Liver (tissue), 10 donors: ENCODE measurements at places on chromosomes 5 and 9. TPM values are rescaled to one million over a fixed set of nuclear protein-coding genes. Genes with fewer than 3 reads are reported as not detected.

DNA sequence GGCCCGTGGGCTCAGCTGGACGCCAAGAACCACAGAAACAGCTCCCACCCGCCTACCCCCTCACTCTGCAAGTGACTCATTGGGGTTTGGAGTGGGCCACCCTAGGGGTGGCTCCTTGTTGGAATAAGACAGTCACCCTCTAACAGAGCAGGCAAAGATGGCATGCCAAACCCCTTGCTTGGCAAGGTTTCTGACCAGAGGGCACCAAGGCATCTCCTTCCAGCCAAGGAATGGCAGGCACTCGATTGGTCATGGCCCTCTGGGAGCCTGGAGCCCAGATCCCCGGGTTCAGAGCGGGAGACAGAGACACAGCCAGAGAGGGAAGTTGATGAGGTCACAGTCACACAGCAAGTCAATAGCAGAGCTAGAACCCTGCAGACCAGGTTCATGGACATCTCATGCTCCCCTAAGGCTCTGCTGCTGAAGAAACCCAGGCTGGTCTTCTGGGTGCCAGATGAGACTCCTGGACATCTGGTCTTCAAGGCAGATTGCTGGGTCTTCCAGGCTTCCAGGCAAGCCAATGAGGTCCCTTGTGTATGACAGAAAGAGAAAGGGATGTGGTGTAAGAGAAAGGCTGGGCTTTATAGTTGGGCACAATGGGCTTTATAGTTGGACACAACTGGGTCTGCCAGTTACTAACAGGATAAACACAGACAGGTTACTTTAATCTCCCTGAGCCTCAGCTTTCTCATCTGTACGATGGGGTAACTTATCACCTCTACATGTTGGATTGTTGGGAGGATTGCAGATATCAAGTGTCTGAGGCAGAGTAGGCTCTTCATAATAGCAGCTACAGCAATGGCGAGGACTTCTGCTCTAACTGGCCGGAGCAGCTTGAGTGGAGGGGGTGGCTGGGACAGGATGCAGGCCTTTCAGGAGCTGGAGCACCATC, 23.3 kb upstream of the KIF12 start:
- H3K27ac ChIP-seq = no peak overlapping the region
- DNase-seq = no peak
- H3K36me3 ChIP-seq = no peaks in the 10 kb centered on the region
- no peaks in the 10 kb centered on the region for H3K27me3 ChIP-seq

Gene ALDOB
- 1,744 TPM for total RNA-seq

Gene TEX53
- total RNA-seq = not detected

GRCh38 chr5:147544556-147544955, 34.7 kb upstream of the DPYSL3 start:
- no peak overlapping the region for H3K27ac ChIP-seq
- no peak for DNase-seq
- no peak overlapping the region for H3K4me3 ChIP-seq
- H3K27me3 ChIP-seq = peaks cover 2% of the 10 kb centered on the region
- no peaks in the 10 kb centered on the region for H3K4me1 ChIP-seq

GRCh38 chr5:9094582-9094981, 451.3 kb downstream of the SEMA5A start:
- no peaks in the 10 kb centered on the region for H3K27me3 ChIP-seq
- H3K27ac ChIP-seq = no peak overlapping the region
- DNase-seq = no peak

Gene IL13
- total RNA-seq = not detected

Gene NEUROG1
- not detected for total RNA-seq

Gene SLC1A3
- 3.3 TPM for total RNA-seq

DNA sequence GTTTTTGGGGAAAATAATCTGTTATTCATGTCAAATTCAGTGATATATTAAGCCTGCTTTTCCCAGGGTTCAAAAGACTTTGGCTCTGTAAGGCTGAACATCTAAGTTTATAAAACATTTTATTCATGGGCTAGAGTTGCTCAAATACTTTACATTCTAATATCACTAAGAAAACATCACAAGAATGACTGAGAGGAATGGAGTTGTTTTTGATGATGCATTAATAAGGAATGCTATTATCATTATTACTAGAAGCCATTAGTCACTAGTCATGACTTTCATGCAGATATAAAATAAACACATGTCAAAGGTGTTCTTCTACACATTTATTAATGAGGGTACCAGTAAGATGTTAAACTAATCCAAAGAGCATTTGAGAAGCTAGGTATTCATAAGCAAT, 185.5 kb upstream of the KCNN2 start:
- H3K4me3 ChIP-seq = no peak overlapping the region
- no peak for DNase-seq
- no peaks in the 10 kb centered on the region for H3K27me3 ChIP-seq
- no peaks in the 10 kb centered on the region for H3K36me3 ChIP-seq

Gene IL3
- not detected for total RNA-seq

Gene SVEP1
- total RNA-seq = 2.2 TPM

Gene CCL19
- 0.33 TPM for total RNA-seq

- H3K4me1 ChIP-seq = no peaks in the 10 kb centered on the region
- H3K27me3 ChIP-seq = no peaks in the 10 kb centered on the region
- DNase-seq = no peak
- no peaks in the 10 kb centered on the region for H3K36me3 ChIP-seq
Observed at GRCh38 chr5:98541641-98542040, 231.8 kb upstream of the RGMB start.

DNA sequence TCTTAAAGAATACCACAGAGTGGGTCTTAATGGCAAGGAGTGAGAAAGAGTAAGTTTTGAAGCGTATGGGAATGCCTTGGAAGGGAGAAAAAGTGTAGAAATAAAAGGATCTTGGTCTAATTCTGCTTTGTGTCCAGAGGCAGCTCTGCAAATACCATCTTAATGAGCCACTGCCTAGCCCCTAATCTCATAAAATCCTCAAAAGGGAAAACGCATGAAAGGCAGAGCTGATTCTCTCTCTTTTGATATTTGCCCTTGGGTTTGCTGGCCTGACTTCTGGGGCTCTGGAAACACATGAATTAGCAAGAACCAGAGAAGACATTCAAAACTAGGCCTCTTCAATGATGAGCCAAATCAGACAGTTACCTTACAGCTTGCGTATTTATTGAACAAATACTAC, 28.1 kb downstream of the NREP start:
- no peaks in the 10 kb centered on the region for H3K27me3 ChIP-seq
- no peak overlapping the region for H3K4me3 ChIP-seq
- peaks cover 12% of the 10 kb centered on the region for H3K4me1 ChIP-seq

DNA sequence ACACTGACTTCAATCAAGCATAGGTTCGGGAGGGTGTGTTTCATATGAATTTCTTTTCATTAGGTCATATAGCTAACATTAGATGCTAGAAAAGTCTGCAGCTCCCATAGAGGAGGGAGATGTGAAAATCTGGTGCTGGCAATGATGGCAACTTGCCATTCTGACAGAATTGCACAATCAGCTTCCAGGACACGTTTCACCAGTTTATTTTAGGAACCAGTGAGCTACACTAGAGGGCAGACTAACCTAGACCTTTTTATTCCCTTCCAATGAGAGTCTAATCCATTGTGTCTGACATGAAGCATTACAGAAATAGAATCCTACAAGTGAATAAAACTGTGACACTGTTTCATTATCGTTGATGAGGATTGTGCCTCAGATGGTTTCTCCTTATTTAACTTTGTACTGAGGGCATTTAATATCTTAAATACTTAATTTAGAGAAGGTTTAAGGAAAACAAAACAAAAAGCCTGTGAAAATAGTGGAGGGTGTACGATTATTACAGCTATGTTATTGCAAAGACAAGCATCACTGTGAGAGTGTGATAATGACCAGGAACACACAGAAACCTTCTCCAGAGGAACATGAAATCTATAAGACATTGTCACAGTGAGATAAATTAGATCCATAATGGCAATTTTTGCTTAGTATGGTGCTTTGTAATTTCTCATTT, 363.3 kb upstream of the RPS23 start:
- peak; percentile 52 for DNase-seq
- no peak overlapping the region for H3K27ac ChIP-seq
- H3K4me3 ChIP-seq = no peak overlapping the region
- H3K36me3 ChIP-seq = no peaks in the 10 kb centered on the region
- H3K27me3 ChIP-seq = no peaks in the 10 kb centered on the region

GRCh38 chr5:14081791-14082190, 61.4 kb upstream of the TRIO start:
- H3K4me3 ChIP-seq = no peak overlapping the region
- no peaks in the 10 kb centered on the region for H3K4me1 ChIP-seq
- H3K27me3 ChIP-seq = no peaks in the 10 kb centered on the region
- no peak overlapping the region for H3K27ac ChIP-seq
- no peaks in the 10 kb centered on the region for H3K36me3 ChIP-seq

- H3K4me3 ChIP-seq = no peak overlapping the region
- H3K27ac ChIP-seq = no peak overlapping the region
Observed at GRCh38 chr5:180328296-180329137, 24.6 kb downstream of the GFPT2 start.

Gene TAF11L13
- total RNA-seq = not detected

Gene FBLL1
- total RNA-seq = 0.17 TPM

DNA sequence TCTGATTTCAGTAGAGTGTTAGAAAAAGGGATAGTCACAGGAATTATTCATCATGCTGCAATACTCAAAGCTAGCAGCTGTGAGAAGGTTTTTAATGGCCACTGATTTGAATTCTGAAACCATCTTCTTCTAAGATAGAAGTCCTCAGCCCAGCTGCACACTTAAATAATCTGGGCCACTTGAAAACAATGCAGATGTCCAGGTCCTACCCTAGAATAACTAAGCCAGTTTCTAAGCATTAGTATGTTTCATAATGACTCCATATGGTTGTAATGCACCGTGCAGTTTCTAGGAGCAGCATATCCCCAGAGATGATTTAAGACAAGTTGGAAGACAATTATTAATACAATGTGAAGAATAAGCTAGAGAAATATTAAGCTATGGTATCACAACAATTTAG, 159.9 kb upstream of the FBXL17 start:
- DNase-seq = no peak
- no peak overlapping the region for H3K4me3 ChIP-seq
- H3K27ac ChIP-seq = no peak overlapping the region
- H3K27me3 ChIP-seq = no peaks in the 10 kb centered on the region
- H3K36me3 ChIP-seq = no peaks in the 10 kb centered on the region

Gene MEIKIN
- 0.51 TPM for total RNA-seq

GRCh38 chr5:140042643-140043507, at the start of gene NRG2:
Gene NRG2 (minus strand): TSS chr5:140043299.
- no peaks in the 10 kb centered on the region for H3K27me3 ChIP-seq
- peaks cover 23% of the 10 kb centered on the region for H3K4me1 ChIP-seq
- H3K27ac ChIP-seq = no peak within 1 kb of the TSS
- H3K4me3 ChIP-seq = peak within 1 kb of the TSS; percentile 21
- no peaks in the 10 kb centered on the region for H3K36me3 ChIP-seq

DNA sequence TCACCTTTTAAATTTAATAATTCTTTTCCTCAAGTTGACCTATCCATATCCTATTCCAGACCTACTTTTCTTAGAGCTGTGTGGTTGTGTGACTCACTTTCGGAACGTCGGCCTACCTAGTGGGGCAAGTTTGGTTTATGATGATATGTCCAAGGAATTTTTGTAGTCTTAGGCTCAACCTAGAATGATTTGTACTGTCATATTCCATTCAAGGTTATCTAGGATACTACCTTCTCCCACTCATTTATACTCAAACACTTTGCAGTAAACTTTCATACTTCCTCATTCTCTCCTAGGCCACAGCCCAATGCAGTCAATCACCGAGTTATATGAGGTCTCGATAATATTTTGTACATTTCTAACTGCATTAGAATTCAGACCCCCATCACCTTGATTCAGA, 61.9 kb downstream of the PIK3R1 start:
- no peak overlapping the region for H3K27ac ChIP-seq
- peaks cover 80% of the 10 kb centered on the region for H3K36me3 ChIP-seq
- DNase-seq = no peak
- H3K4me1 ChIP-seq = peaks cover 42% of the 10 kb centered on the region

GRCh38 chr9:88753691-88754367, 218.9 kb downstream of the NXNL2 start:
- DNase-seq = no peak
- H3K4me3 ChIP-seq = no peak overlapping the region
- peaks cover 3% of the 10 kb centered on the region for H3K27me3 ChIP-seq
- H3K4me1 ChIP-seq = no peaks in the 10 kb centered on the region

DNA sequence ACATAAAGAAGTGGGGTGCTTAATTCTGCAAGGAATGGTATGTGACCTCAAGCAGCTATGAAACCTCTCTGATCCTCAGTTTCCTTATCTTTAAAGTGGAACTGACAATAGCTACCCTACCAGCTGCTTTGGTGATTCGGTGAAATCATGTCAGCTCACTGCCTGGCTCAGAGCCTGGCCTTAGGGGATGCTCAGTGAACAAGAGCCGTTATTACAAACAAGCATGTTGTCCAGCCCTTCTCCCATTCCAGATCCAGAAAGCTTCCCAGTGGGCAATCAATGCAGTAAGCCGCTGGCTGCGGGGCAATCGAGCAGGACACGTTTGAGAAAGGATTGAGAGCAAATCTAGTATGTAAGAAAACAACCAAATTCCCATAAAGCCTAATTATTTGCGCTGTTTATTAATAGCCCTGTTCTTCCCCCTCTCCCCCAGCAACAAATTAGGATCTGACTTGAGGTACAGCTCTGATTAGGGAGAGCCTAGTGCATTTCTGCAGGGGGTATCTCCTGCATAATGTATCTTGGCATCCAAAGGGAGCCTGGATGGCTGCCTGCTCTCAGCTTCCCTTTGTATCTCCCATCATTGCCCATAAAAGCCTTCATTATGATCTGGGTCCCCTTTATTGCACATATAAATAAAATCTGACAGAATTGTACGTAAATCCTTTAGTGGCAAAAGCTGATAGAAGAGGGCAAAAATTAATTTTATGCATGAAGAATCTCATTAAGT, 371.4 kb downstream of the TMEM232 start:
- no peaks in the 10 kb centered on the region for H3K4me1 ChIP-seq
- no peak for DNase-seq
- no peak overlapping the region for H3K4me3 ChIP-seq
- H3K27ac ChIP-seq = no peak overlapping the region

Gene ARSI
- total RNA-seq = 0.33 TPM

DNA sequence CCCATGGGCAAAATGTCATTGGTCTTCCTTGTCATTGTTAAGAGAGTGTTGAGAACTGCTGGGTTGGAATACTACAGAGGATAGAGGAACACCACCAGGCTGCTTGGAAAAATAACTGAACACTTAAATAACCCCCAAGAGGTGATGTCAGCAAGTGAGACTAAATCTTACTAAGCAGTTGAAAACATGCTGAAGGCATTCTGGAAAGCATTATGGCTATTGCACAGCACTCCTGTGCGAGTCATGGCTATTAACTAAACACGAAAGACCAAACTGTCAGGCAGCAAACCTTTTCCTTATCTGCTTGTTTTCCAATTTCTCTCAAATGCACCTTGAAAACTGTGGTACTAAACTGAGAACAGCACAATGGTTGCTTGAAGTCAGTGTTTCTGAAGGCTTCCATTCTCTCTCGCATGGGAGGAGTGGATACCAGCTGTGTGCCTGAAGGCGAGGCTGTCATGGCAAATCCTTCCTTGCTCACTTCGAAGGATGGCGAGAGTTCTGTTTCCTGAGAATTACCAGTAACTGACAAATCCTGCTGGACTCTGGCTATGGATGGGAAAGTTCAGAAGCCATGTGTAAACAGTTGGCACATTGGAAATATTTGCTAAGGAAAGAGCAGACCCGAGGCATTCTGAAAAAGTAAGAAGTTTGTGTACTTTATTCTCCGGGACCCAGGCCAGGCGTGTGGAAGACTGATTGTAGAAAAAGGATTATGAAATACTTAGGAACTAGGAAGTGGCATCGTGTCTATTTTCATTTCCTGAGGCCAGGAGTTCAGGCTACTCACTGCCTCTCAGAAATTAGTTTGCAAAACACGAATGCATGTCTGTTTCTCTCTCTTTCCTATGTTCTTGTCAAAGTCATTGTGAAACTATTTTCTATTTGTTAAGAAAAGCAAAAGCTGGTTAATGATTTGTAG, 182.1 kb downstream of the DMRT2 start:
- no peaks in the 10 kb centered on the region for H3K27me3 ChIP-seq
- peaks cover 23% of the 10 kb centered on the region for H3K4me1 ChIP-seq

Gene LIX1
- not detected for total RNA-seq

- no peak for DNase-seq
- no peak overlapping the region for H3K4me3 ChIP-seq
Observed at GRCh38 chr9:36336131-36336907, 63.8 kb downstream of the RNF38 start.
